Posterior vena cava (tissue), 2 donors: ENCODE measurements at places on chromosomes 5 and 9.

- no peak for DNase-seq
Measured at GRCh38 chr9:76216161-76216649, 178.0 kb downstream of the RFK start.

DNA sequence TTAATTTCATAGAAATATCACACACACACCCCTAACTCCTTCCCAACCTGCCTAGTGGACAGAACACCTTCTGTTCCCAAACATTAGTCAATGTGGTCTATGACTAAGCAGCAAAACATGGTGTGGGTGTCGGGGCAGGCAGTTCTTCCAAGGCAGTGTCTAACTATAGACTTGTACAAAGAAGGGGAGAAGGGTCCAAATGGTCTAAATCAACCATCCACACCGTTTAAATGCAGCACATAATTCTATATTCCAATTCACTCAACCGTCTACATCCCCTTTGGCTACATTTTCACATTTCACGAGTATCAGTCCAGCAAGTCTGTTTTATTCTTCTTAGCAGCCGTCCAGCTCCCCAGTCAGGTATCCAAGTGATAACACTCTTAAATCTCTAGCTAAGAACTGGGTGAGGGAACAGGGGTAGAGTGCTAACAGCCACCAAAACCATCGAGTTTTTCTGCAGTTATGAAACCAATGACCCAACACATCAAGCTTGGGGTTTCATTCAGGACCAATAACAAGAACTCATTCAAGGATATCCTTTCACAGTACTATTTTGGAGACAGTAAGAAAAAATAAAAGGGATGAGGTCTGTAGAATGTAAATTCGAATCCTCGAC lies 3.3 kb downstream of the ZNF608 start:
- DNase-seq: no peak

DNA sequence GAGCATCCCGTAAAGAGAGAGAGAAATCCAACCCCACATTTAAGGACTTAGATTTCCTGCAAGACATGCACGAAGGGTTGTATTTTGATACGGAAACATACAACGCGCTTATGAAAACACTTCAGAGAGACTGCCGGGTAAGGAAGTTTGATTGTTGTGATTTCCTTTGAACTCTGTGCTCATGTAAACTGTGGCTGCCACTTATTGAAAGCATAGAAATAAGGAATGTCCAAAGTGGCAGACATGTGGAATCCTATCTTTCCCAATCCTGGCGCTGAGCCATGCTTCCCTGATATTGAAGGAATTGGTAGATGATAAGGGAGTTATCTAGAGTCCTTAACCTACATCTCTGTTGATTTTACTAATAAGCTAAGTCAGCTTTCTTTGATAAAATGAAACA lies 119.4 kb downstream of the PRKACG start:
- no peak for DNase-seq

DNA sequence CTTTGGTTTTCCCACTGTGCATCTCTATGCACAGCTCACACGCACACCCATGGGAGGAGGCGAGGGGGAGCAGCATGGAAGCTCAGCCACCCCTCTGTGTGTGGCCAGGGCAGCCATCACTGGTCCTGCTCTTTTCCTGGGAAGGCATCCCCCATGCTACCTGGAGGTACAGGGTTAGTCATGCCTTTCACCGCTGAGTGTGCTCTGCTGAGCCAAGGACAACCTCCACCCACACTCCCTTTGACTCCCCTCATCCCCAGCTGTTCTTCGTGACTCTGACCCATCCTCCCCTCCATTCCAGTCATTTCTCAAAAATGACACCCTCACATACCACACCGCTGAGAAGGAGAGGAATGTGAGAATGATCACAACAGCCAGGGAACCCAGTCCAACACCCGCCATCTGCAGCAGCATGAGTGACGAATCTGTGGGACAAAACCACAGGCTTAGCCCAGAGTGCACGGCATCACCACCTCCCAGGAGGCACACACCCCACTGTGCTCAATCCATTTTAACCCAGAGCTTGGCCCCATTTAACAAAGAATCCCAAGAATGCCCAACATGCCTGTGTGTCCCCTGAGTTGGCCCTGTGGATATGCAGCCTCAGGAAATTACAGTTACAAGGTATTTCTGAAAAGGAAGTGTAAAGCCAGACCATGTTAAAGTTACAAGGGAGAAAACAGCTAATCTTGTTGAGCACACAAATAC lies 133.4 kb downstream of the SUSD1 start:
- no peak for DNase-seq

GRCh38 chr5:124317451-124317850 lies 429.0 kb downstream of the ZNF608 start:
- DNase-seq: no peak

DNA sequence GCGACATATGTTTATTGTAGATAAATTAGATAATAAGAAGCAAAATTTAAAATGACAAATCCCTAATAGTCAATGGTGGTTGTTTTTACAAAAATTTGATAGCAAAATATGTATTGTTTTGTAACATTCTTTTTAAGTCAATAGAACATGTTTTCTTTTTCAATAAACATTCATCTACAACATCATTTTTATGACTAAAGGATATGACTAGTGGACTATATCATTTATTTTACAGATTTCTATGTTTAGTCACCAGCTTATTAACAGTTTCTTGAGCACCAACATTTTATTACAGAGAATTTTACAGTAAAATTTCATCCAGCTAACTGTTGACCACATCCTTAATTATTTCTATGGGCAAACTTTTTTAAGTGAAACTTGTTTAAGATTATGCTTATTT lies 114.7 kb upstream of the IL7R start:
- DNase-seq: no peak

- DNase-seq: no peak
Measured at GRCh38 chr5:3020426-3020825, 268.9 kb upstream of the IRX2 start.

GRCh38 chr5:33114361-33114760 lies 326.4 kb upstream of the TARS1 start:
- no peak for DNase-seq

- DNase-seq: peak; percentile 88
Measured at GRCh38 chr9:97740848-97741821, 44.0 kb upstream of the XPA start.

DNA sequence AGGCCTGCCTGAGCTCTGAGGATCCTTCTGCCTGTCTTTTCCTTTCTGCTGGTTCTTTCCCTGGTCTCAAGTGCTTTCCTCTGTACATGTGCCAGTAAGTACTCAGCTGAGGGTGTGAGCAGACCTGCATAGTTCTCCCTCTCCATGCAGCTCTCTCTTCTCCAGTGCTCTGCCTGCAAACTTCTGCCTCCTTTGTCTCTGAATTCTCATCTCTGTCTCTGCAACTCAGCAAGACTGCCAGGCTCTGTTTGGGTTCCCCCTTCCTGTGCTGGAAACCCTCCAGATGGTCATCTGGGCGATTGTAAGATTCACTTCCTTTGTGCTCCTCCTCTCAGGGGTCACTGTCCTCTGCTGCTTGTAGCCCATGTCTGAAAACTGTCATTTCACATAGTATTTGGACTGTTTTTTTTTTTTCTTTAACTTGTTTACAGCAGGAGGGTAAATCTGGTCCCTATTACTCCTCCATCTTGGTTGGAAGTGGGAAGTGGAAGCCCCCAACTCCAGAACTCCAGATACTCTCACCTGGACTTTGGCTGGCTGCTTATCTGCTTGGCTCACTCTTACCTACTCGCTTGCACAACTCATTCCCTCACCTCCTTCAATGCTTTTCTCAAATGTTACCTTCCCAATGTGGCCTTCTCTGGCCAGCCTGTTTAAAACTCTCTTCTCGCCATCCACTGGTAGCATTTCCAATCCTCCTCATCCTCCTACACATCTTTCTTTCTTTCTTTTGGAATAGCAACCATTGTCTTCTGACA lies 175.3 kb upstream of the TBC1D2 start:
- DNase-seq: no peak

DNA sequence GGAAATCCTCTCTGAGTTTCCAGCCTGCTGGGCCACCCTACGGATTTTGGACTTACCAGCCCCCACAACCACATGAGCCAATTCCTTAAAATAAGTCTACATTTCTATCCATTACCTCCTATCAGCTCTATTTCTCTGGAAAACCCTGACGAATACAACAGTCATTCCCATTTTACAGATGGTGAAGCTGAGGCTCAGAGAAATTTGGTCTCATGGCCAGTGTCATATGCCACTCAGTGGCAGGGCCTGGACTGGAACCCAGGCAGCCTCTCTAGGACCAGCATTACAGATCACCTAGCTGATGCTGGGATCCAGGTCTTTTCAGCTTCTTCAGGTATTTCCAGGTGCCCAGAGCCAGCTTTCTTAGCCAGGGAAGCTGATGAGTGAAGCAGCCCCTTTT lies 45.0 kb upstream of the SH3PXD2B start:
- DNase-seq: no peak

DNA sequence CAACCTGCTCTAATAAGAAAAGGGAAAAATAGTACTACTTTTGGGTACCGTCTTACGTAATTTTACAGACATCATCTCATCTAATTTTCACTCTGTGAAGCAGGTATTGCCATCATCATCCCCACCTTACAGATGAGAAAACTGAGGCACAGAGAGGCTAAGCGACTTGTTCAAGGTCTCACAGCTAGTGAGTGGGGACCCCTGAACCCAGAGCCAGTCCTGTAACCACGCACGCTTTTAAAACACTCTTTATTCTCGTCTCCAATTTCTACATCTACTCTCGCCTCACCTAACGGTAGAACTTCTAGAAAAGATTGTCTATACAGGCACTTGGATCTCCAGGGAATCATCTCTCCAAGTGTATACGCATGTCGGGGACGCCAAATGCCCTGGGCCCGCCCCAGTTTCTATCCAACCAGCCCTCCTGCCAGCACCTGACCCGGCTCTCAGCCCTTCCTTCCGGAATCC lies 1.5 kb upstream of the TRAF1 start:
- peak; percentile 87 for DNase-seq

- DNase-seq: no peak
Measured at GRCh38 chr5:107601076-107601475, 69.7 kb downstream of the EFNA5 start.

GRCh38 chr5:149358294-149358651 lies 427 bp downstream of the PCYOX1L start:
- peak; percentile 84 for DNase-seq

- no peak for DNase-seq
Measured at GRCh38 chr5:178587763-178588611, 2.2 kb downstream of the COL23A1 start.

- no peak for DNase-seq
Measured at GRCh38 chr9:109776391-109776790, 3.6 kb upstream of the PALM2AKAP2 start.

DNA sequence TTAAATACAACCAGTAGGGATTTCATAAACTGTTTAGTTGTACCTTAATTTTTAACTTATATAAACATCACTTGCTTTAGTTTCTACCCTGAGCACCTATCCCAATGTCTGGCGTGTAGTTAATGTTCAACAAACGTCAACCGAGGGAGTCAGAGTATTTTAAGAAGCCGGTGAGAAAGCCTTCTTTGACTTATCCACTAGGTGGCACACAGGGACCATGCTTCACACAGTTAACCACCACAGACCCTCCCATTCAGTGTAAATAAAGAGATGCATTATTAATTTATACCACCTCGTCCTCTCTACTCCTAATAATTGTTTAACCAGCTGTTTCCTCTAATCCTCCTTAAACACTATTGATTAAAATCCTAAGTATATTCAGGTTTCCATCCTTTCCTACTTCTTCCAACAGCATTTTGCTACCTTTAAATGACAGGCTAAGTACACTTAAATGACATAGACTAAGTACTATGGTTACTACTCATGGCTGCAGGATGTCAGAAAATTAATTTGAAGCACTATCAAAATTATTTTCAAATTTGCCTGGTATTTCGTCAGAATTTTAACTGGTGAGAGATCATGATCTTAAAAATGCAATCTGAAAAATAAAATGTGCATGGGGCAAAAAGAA lies 2.3 kb downstream of the HAPLN1 start:
- DNase-seq: no peak

GRCh38 chr9:10366171-10366779 lies 246.5 kb downstream of the PTPRD start:
- DNase-seq: no peak

DNA sequence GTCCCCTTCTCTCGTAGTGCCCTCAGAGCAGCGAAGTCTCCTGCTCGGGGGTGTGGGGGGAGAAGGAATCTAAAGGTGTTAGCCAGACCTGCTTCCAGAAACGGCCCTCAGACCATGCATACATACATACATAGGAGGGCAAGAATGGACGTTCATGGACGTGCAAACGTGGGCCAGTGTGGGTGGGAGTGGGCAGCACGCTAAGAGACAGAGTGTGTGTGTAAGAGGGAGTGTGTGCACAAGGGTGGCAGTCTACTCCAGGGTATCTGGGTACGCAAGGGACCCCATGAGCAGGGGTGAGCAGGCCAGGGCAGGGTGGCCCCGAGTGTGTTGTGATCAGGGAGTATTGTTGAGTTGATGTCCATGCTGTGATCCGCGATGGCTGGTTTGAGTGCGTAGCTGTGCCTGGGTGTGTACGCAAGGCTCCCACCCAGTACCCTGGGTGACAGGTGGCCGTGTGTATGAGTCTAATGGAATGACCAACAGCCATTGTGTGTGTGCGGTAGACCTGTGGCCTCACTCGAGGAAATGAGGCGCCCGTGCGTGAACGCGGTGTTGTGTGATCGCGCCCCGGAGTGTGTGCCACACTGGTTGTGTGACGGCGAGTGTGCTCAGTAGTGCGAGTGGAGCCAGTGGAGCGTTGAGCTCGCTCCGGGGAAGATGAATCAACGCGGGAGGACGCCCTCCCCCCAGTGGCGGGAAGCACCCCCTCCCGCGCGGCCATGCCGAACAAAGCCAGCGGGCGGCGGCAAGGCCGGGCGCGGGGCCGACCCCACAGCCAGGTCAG lies 826 bp downstream of the GPRIN1 start:
- no peak for DNase-seq

GRCh38 chr9:78074385-78075291 lies 43.0 kb upstream of the GNAQ start:
- DNase-seq: no peak

DNA sequence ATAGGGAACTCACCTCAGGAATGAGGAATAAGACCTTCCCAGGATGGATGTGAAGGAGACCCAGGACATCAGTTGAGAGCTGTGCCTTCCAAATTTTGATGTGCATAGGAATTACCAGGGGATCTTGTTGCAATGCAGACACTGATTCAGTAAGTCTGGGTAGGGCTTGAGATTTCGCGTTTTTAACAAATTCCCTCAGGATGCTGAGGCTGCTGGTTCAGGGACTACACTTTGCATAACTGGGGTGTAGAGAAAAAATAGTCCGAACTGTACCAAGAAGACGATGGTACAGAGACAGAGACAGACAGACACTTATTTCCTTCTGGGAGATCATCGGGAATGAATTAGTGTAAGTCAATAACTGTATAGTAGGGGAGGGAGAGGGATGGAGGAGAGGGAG lies 82.3 kb upstream of the FREM1 start:
- DNase-seq: no peak

DNA sequence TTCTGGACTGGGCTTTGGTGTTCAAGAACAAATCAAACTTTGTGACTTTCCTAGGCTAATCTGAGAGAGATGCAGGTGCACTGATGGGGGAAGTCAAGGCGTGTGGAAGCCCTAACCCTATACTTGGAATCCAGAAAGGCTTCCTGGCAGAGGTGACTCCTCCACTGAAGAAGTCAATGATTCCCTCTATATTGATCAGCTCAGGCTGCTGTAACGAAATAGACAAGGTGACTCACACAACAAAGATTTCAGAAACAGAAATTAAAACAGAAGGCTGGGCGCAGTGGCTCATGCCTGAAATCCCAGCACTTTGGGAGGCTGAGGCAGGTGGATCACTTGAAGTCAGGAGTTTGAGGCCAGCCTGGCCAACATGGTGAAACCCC lies 69.6 kb upstream of the GGTA1 start:
- no peak for DNase-seq
